ENCODE measurements at places on chromosomes 11 and 22.

DNA sequence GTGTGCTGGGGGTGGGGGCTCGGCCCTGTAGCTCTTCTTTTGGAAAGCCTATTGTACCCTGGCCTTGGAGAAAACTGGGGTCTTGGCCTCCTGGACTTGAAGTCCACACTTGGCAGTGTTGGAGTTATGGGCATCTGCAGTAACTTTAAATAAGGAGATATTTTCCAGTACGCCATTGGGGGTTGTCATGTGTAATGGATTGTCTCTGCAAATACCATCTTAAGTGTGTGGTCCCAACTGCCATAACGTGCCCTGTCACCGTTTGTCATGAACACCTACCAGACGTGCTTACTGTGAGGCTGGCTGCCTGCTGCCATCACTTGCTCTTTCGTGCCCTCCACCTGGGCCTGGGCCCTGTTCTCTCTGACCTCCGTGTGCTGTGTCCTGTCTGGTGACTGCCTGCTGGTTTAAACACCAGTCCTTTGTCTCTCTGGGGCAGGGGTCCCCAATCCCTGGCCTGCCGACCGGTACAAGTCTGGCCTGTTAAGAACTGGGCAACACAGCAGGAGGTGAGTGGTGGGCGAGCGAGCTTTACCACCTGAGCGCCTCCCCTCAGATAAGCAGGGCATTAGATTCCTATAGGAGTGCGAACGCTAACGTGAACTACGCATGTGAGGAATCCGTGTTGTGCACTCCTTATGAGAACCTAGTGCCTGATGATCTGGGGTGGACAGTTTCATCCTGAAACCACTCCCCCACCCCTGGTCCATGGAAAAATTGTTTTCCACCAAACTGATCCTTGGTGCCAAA is 3.6 kb upstream of the ZDHHC8 start:
- DNase-seq: peak; percentile 54

GRCh38 chr11:115576606-115577380 is 72.6 kb upstream of the CADM1 start:
- DNase-seq: no peak

DNA sequence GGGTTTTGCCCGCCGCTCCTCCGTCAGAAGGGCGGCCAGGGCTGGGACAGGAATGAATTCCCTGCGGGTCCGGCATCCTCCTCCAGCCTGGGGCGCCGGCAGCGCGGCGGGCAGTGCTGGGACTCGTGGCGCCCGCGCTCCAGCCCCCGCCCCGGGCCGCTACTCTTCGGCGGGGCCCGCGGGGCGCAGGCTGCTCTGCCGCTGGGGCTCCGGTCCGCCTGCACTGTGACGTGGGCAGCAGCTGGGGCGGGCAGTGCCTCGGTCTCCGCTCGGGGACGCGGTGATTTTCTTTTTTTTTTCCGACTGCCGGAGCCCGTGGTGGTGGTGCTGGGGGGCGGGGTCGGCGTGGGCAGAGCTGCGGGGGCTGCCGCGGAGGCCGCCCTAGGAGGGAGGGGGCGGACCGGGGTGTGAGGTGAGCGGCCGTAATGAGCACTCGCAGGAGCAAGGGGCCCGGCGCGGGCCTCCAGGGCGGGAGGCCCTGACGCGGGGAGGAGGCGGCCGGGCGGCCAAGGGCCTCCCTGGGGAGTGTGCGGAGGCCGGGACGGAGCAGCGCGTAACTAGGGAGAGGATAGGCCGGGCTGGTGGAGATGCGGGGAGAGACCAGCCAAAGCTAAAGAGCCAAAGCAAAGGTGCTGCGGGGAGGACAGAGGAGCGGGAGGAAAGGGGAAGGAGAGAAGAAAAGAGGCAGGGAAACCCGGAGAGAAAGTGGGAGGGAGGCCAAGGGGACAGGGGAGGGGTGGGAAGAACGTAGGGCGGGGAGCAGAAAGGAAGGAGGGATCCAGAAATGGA is 73.3 kb upstream of the ZBED5 start:
- DNase-seq: no peak

- DNase-seq: no peak
Measured at GRCh38 chr11:100705447-100705846, 18.4 kb downstream of the ARHGAP42 start.

DNA sequence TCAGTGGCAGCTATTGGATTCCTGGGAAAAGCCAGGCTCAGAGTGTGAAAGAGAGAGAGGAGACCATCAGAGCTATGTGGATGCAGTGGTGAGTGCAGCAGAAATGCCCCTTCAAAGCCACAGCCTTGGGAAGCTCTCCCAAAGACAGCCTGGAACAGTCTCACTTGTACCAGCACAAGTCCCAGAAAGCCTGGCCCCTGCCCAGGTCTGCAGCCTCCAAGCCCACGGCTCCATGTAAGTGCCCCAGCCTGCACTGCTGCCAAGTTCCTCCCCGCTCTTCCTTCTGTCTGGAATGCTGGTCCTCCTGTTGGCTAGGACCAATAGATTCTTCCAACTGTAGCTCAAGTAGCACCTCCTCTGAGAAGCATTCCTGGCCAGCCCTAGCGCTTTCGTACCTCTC is 539.7 kb downstream of the MIAT start:
- no peak for DNase-seq

Measured in Karpas-422 (cell line).